ENCODE measurements at places on chromosomes 2 and 18. TPM values are rescaled to one million over a fixed set of nuclear protein-coding genes. Genes with fewer than 3 reads are reported as not detected.

Gene FAM161A
- 1.9 TPM for total RNA-seq

Gene MROH2A
- 0.15 TPM for total RNA-seq

Gene GAL3ST2
- total RNA-seq = not detected

Gene CTAGE1
- not detected for total RNA-seq

Gene ANKRD23
- 0.53 TPM for total RNA-seq

Gene TEX261
- total RNA-seq = 25.7 TPM

Gene SLC4A3
- 1.7 TPM for total RNA-seq

Gene UNC80
- under 0.01 TPM for total RNA-seq

Gene OSBPL1A
- total RNA-seq = 39.0 TPM

Gene RNU2-63P
- not detected for total RNA-seq

Gene TACR1
- 0.08 TPM for total RNA-seq

Gene LBX2
- 0.94 TPM for total RNA-seq

Gene FBLN7
- 4.0 TPM for total RNA-seq

Gene EVX2
- total RNA-seq = not detected

Gene PTH2R
- total RNA-seq = not detected

Gene IL36G
- total RNA-seq = not detected

Gene REG3A
- total RNA-seq = not detected

Gene UGT1A10
- total RNA-seq = not detected

Gene TMEM185B
- 19.8 TPM for total RNA-seq

Gene KATNAL2
- total RNA-seq = 4.6 TPM

Gene GDF7
- total RNA-seq = under 0.01 TPM

Gene ST8SIA5
- not detected for total RNA-seq

Gene ZBTB7C
- not detected for total RNA-seq

Gene NETO1
- total RNA-seq = not detected

Gene AQP12B
- not detected for total RNA-seq

Gene MYCN
- not detected for total RNA-seq

Gene DPP4
- 42.1 TPM for total RNA-seq

Gene DPP10
- not detected for total RNA-seq

Gene TMEM131
- total RNA-seq = 15.8 TPM

Gene MAPRE3
- total RNA-seq = 3.2 TPM

Gene SERPINB13
- not detected for total RNA-seq

Gene CD8B2
- total RNA-seq = 0.23 TPM
